ENCODE measurements at places on chromosomes 5 and 9.

DNA sequence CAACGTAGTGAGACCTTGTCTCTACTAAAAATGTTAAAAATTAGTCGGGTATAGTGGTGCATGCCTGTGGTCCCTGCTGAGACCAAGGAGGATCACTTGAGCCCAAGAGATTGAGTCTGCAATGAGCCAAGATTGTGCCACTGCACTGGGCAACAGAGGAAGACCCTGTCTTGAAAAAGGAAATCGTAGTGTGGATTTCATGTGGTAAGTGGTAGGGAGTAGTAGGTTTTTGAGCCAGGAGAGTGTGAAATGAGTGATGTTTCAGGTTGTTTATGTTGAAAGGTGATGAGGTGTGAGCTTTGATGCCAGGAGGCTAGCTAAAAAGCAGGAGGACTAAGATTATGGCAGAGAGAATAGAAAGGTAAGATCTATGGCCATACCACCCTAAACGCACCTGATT lies 5.9 kb downstream of the MATR3 start:
- DNase-seq = no peak

DNA sequence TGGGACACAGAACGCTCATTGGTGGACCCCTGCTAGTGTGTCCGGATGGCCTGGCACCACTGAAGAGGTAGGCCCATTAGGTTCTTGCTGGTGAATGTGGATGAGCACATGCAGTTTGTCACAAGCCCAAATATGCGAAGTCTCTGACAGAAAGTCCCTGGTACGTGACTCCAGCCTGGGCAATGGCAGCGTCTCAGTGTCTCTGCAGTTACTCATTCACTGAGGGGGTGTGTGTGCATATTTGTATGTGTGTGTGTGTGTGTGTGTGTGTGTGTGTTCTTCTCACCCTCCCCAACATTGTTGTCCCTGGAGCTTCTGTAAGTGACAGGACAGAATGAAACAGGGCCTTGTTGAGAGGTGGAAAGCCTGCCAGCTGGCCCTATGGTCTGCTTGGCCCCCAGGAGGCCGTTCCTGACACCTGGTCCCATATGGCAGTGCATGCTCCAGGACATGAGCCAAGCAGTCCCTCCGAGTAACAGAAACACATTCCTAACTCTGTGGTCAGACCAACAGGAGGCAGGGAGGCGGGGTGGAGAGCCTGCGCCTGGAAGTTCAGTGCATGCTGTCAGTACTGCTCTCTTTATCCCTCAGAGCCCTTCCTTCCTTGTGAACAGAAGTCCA lies 169.9 kb downstream of the SLC28A3 start:
- no peak for DNase-seq

DNA sequence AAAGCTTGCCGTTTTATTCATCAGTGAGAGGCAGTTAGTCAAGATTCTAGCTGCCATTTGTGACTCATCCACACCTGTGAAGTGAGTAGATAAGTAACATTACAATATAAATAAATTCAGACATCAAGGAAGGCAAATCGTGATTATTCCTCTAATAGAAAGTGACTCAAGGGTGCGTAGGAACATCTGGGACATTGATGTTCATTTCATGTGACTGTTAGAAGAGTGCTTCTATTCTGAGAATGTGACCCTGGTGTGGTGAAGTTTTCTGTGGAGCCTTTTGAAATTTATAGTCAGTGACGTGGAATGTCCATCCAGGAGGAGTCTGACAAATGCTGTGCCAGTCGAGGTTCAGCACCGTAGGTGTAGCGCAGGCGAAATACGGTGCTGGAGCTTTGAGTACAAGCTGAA lies 48.4 kb upstream of the FAM240B start:
- no peak for DNase-seq

GRCh38 chr9:76162086-76162730 lies 232.0 kb downstream of the RFK start:
- no peak for DNase-seq

- no peak for DNase-seq
Measured at GRCh38 chr5:56077796-56078233, 83.1 kb upstream of the IL6ST start.

DNA sequence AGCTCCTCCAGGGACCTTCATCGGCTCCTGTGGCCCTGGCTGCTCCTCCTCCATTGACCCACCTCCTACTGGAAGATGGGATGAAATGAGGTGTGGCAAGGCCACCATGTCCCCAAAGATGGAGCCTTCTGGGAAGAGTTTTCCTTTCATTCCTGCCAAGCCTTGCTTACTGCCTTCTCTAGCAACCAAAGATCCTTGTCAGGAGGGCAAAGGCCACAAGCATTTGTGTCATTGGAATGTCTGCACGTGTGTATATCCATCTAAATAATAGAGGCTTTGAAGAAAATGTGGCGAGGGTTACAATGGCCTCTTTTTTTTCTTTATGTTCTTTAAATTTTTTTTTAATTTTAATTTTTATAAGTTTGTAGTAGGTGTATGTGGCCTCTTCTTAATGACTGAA lies 313.6 kb downstream of the ARHGEF28 start:
- no peak for DNase-seq

DNA sequence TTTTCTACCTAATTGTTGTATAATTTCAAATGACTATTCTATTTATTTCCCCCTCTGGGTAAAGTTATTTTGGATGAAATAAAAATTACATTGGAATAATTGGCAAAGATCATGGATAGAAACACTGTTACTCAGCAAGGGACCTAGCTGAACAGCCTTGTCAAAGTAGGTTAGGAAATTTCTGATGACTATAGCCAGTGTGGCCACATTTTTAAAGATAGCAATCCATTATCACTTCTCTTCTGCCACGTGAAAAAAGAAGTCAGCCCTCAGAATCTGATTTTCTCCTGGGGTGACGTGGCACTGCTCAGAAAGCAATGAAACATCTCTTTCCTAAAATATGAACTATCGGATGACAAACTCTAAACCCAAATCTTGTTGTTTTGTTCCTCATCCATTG lies 784.2 kb upstream of the RIOK2 start:
- DNase-seq = no peak

- DNase-seq = no peak
Measured at GRCh38 chr9:107707915-107708441, 218.4 kb upstream of the KLF4 start.

DNA sequence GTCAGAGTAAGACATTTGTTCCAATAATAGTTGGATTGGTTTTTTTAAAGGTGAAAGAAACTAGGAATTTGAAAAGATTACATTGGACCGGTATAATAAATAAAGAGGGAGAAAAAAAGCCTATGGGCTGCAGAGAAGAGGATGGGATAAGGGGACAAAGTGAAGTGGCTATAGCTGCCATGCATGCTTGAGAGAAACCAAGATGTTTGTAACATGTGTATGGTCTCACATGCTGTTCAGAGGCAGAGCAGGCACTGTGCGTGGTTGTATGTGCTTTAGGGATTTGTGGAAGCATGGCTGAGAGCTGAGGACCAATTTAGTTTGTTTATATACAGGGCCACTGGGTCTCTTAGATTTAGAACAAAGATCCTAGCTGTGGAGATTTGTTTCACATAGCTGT lies 32.7 kb downstream of the LNPEP start:
- DNase-seq = no peak

DNA sequence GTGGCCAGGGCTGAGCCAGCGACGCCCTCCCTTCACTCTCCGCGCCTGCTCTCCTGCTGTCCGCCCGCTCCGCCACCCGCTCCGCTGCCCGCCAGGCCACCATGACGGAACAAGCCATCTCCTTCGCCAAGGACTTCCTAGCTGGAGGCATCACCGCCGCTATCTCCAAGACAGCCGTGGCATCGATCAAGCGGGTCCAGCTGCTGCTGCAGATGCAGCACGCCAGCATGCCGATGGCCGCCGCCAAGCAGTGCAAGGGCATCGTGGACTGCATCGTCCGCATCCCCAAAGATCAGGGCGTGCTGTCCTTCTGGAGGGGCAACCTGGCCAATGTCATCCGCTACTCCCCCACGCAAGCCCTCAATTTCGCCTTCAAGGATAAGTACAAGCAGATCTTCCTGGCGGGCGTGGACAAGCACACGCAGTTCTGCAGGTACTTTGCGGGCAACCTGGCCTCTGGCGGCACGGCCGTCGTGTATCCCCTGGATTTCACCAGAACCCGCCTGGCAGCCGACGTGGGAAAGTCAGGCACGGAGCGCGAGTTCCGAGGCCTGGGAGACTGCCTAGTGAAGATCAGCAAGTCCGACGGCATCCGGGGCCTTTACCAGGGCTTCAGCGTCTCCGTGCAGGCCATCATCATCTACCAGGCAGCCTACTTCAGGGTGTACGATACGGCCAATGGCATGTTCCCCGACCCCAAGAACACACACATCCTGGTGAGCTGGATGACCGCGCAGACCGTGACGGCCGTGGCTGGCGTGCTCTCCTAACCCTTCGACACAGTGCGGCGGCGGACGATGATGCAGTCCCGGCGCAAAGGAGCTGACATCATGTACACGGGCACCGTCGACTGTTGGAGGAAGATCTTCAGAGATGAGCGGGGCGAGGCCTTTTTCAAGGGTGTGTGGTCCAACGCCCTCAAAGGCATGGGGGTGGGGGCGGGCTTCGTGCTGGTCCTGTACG lies 1130.4 kb upstream of the ACO1 start:
- no peak for DNase-seq

- no peak for DNase-seq
Measured at GRCh38 chr5:96326902-96327301, 106.1 kb downstream of the PCSK1 start.

GRCh38 chr9:71819115-71819739 lies 50.9 kb upstream of the CEMIP2 start:
- DNase-seq = peak; percentile 46

GRCh38 chr9:34513567-34514214 lies 9.1 kb downstream of the ENHO start:
- peak; percentile 26 for DNase-seq

- DNase-seq = no peak
Measured at GRCh38 chr9:20624201-20625002, 2.1 kb upstream of the MLLT3 start.

GRCh38 chr5:63398346-63398745 lies 563.9 kb downstream of the HTR1A start:
- no peak for DNase-seq

- no peak for DNase-seq
Measured at GRCh38 chr9:76114144-76114543, 223.7 kb downstream of the PCSK5 start.

- no peak for DNase-seq
Measured at GRCh38 chr9:18601026-18601425, 127.1 kb downstream of the ADAMTSL1 start.

GRCh38 chr5:85709728-85710127 lies 908.0 kb upstream of the COX7C start:
- no peak for DNase-seq
